Left colon (tissue), 2 donors: ENCODE measurements at places on chromosomes 16 and 17.
A peak's percentile ranks its signal among the peaks of the same experiment; 100 is the strongest.

GRCh38 chr17:47188271-47188875 is 722 bp downstream of the CDC27 start:
- DNase-seq, result no peak

- no peak for DNase-seq
Measured at GRCh38 chr17:82874011-82874835, 34.4 kb upstream of the ZNF750 start.

- peak; percentile 38 for DNase-seq
Measured at GRCh38 chr16:23509782-23510163, 521 bp downstream of the GGA2 start.

- peak; percentile 99 for DNase-seq
Measured at GRCh38 chr16:4616047-4616811, 1.5 kb upstream of the UBALD1 start.
